ENCODE measurements at places on chromosomes 3 and 15.

GRCh38 chr3:97957617-97958311 is 14.5 kb downstream of the RIOX2 start:
- DNase-seq = peak; percentile 15

- DNase-seq = no peak
Measured at GRCh38 chr3:48478626-48479555, 25.1 kb downstream of the SHISA5 start.

DNA sequence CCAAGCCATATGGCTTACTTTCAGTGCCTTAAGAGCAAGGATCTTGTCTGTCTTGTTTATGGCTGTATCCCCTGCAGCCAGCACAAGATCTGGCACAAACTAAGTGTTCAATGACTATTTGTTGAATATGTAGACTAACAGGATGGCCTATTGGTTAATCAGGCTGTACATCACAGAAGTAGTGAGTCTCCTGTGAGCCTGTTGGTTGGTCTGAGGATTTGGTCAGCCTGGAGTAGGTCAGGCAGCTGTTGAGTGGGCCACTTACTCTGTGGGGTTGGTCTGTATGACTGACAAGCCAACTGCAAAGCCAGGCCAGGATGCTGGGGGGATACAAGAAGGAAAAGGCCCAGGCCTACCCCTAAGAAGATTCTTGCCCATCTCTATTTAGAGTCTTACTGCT is 33.4 kb upstream of the CILP start:
- no peak for DNase-seq

DNA sequence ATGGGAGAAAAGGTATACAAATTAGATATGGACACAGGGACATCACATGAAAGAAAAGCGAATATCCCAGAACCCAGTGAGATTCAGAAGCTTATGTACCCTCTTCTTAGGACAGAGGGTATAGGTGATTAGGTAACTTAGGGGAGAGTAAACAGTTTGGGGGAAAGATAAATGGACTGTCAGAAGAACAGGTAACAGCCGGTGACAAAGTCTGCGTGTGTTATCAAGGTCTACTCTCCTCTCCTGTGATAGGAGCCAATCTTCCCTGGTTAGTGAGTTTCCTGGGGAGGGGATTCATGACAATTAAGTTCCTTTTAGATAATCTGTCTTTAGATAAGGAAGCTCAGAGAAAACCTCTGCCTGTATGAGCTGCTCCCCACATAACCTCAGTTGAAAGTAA is 30.6 kb upstream of the SNRPN start:
- no peak for DNase-seq

- peak; percentile 1 for DNase-seq
Measured at GRCh38 chr3:77648214-77648613, 608.3 kb downstream of the ROBO2 start.

DNA sequence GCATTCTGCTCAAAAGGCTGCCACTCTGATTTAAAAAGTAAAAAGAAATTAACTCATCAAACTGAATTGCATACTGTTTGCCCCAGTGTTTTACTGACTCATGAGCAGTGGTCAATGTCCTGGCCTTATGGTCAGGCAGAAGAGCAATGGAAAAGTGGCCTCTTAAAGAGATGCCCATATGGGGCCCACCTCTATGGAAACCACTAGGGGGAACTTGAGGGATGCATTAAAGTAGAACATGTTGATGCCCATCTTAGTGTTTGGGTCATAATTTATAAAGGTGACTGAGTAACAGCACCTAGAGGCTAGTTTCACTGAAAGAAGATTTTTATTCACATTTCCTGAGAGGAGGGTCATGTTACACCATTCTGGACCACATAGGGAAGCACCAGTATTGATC is 66.5 kb upstream of the RNU6-1 start:
- DNase-seq = peak; percentile 23

DNA sequence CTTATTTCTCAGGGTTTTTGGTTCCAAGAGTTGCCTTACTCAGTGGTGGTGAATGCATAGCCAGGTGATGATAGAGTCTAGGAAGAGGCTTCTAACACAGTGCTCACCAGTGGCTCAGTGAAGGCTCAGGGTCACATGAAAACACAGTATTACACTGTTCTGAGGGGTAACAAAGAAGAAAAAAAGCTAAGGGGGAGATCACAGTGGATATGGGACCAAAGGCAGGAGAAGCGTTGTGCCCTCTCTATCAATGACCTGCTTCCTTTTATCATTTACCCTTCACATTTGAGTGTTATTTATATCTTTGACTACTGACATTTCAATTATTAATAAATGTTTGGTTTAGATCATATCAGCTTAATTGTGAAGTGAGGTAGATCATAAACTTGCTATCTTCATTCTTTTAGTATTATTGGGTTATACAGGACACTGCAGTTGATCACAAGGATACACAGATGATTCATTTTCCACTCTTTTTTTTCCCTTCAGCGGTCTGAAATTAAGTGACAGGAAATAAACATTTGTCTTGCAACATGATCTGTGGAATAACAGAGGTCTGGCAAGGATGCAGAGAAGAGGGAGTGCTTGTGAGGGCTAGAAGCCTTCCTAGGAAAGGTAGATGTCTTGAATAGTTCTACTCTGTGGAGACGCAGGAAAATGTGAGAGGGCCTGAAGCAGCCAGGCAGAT is 171.7 kb downstream of the C3orf38 start:
- DNase-seq = peak; percentile 62

DNA sequence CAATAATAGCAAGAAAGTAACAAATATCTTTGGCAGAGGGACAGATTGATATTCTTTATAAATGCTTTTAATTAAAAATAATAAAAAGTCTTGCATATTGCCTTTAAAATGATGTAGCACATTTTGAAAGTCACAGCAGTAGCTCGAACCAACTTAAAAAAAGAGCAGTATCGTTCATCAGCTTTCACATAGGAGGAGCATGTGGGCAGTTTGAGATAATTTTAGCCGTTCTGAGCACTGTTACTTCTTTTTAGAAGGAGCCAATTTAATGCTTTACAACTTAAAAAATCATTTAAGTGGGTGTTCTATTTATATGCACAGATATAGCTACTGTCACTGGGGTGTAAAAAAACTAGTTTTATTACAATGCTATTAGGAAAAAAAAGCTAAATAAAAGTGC is 622.7 kb upstream of the GBE1 start:
- DNase-seq = no peak
